ENCODE measurements at places on chromosomes 6 and 20. TPM values are rescaled to one million over a fixed set of nuclear protein-coding genes. Genes with fewer than 3 reads are reported as not detected.

The JAG1 gene
- 29.1 TPM for total RNA-seq

The SLC16A10 gene
- total RNA-seq: 16.9 TPM

The DOK5 gene
- total RNA-seq: 13.0 TPM

DNA sequence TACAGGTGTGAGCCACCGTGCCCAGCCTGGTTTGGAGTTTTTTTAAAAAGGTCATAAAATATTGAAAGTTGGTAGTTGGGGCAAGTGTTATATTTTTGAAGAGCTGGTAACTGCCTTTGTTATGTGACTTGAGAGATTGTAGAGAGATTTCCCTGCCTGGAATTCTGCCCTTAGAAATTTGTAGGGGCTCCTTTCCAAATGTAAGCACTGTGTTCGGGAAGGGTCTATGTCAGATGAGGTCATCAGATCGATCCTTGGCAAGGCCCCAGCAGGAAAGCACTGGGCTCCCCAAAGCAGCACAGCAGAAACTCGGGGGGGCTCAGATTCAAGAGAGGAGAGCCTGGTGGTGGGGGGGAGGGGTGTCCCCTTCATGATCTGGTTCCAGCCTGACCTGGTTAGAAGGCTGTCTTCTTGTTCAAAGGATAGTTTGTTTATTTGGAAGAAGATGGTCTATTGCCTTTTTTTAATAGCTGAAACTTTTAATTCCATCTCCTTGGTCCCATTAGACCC, 220.2 kb downstream of the UST start:
- no peak for DNase-seq
- H3K27ac ChIP-seq: no peak overlapping the region
- no peaks in the 10 kb centered on the region for H3K27me3 ChIP-seq
- peaks cover 16% of the 10 kb centered on the region for H3K36me3 ChIP-seq
- H3K4me1 ChIP-seq: peaks cover 13% of the 10 kb centered on the region

DNA sequence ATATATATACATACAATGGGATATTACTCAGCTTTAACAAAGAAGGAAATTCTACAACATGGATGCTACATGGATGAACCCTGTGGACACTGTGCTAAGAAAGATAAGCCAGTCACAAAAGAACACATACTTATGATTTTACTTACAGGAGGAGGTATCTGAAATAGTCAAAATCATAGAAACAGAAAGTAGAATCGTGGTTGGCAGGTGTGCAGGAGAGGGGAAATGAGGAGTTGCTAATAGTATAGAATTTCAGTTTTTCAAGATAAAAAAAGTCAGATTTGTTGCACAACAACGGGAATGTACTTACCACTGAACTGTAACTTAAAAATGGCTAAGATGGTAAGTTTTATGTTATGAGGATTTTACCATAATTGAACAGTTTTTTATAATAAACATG, 706.3 kb downstream of the TFAP2A start:
- H3K27ac ChIP-seq: no peak overlapping the region
- H3K4me1 ChIP-seq: peaks cover 3% of the 10 kb centered on the region
- no peaks in the 10 kb centered on the region for H3K27me3 ChIP-seq
- H3K4me3 ChIP-seq: no peak overlapping the region

- DNase-seq: no peak
- H3K27ac ChIP-seq: no peak overlapping the region
Observed at GRCh38 chr6:9875605-9876353, 539.1 kb downstream of the TFAP2A start.

GRCh38 chr6:114000069-114000468, 29.1 kb upstream of the HDAC2 start:
- H3K27me3 ChIP-seq: no peaks in the 10 kb centered on the region
- no peak overlapping the region for H3K27ac ChIP-seq
- no peaks in the 10 kb centered on the region for H3K36me3 ChIP-seq
- peaks cover 7% of the 10 kb centered on the region for H3K4me1 ChIP-seq
- H3K4me3 ChIP-seq: no peak overlapping the region

- H3K36me3 ChIP-seq: no peaks in the 10 kb centered on the region
- no peaks in the 10 kb centered on the region for H3K4me1 ChIP-seq
Observed at GRCh38 chr6:152575621-152576150, 61.5 kb downstream of the SYNE1 start.

GRCh38 chr6:34341481-34341971, 50.9 kb downstream of the NUDT3 start:
- H3K36me3 ChIP-seq: no peaks in the 10 kb centered on the region
- H3K27me3 ChIP-seq: no peaks in the 10 kb centered on the region
- H3K4me3 ChIP-seq: no peak overlapping the region

GRCh38 chr6:29477923-29478450, 9.8 kb downstream of the MAS1L start:
- no peaks in the 10 kb centered on the region for H3K36me3 ChIP-seq
- no peak for DNase-seq
- H3K27ac ChIP-seq: no peak overlapping the region
- H3K27me3 ChIP-seq: no peaks in the 10 kb centered on the region
- H3K4me3 ChIP-seq: no peak overlapping the region
- H3K4me1 ChIP-seq: no peaks in the 10 kb centered on the region

DNA sequence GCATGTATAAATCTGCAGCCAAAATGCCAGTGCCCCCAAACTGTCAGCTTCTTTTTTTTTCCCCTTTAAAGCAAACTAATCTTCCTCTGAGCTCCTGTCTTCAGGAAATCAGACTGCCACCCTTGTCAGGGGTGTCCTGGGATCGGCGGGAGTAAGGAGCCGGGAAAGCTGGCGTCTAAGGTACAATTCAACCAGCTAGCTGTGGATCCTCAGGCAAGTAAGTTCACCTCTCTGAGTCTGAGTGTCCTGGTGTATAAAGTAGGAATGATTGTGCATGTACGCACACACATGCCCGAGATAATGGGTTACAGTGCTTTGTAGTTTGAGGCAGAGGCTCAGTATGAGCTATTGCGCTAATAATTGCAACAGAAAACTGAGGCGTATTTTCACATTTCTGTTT, 98.3 kb downstream of the ANKRD60 start:
- H3K4me3 ChIP-seq: no peak overlapping the region
- no peak for DNase-seq
- H3K27ac ChIP-seq: no peak overlapping the region
- H3K27me3 ChIP-seq: no peaks in the 10 kb centered on the region
- H3K4me1 ChIP-seq: peaks cover 4% of the 10 kb centered on the region
